ENCODE measurements at places on chromosomes 11 and 22. TPM values are rescaled to one million over a fixed set of nuclear protein-coding genes. Genes with fewer than 3 reads are reported as not detected.

GRCh38 chr22:31654408-31654807, 7.6 kb downstream of the PISD start:
- H3K27me3 ChIP-seq: no peaks in the 10 kb centered on the region
- H3K4me1 ChIP-seq: no peaks in the 10 kb centered on the region
- no peak for DNase-seq
- no peak overlapping the region for H3K27ac ChIP-seq
- no peak overlapping the region for H3K4me3 ChIP-seq

The OR51B2 gene
- polyA plus RNA-seq: not detected

GRCh38 chr11:16321148-16321547, 35.2 kb downstream of the SOX6 start:
- H3K36me3 ChIP-seq: no peaks in the 10 kb centered on the region
- no peaks in the 10 kb centered on the region for H3K4me1 ChIP-seq
- H3K27ac ChIP-seq: no peak overlapping the region
- DNase-seq: no peak
- no peaks in the 10 kb centered on the region for H3K27me3 ChIP-seq

GRCh38 chr22:40236131-40236665, 58.5 kb downstream of the TNRC6B start:
- H3K27ac ChIP-seq: no peak overlapping the region
- DNase-seq: no peak
- no peaks in the 10 kb centered on the region for H3K36me3 ChIP-seq
- H3K4me1 ChIP-seq: peaks cover 11% of the 10 kb centered on the region

The PLAAT5 gene
- not detected for polyA plus RNA-seq

- no peaks in the 10 kb centered on the region for H3K27me3 ChIP-seq
- peak overlapping the region; percentile 97 for H3K27ac ChIP-seq
- peak overlapping the region; percentile 17 for H3K4me3 ChIP-seq
- peak; percentile 64 for DNase-seq
Measured at GRCh38 chr22:28034760-28035401, 115.8 kb upstream of the PITPNB start.

Data from SK-N-SH (cell line).